ENCODE measurements at places on chromosomes 1 and 21. TPM values are rescaled to one million over a fixed set of nuclear protein-coding genes. Genes with fewer than 3 reads are reported as not detected.

The CCDC27 gene
- total RNA-seq: not detected

The AMY1A gene
- not detected for total RNA-seq

The CFAP45 gene
- total RNA-seq: 0.73 TPM

The TDRD5 gene
- total RNA-seq: not detected

The GUCA2B gene
- total RNA-seq: not detected

The LRRC38 gene
- total RNA-seq: not detected

The TTC24 gene
- total RNA-seq: not detected

The FAM72C gene
- total RNA-seq: 0.46 TPM

The CACNA1E gene
- 0.03 TPM for total RNA-seq

The MROH7 gene
- total RNA-seq: 0.73 TPM

The MPL gene
- not detected for total RNA-seq

The MYOG gene
- total RNA-seq: not detected

The SMYD3 gene
- total RNA-seq: 44.3 TPM

All from smooth muscle cell of the pulmonary artery (primary cell).